M059J (cell line): ENCODE measurements at places on chromosomes 2 and 18. TPM values are rescaled to one million over a fixed set of nuclear protein-coding genes. Genes with fewer than 3 reads are reported as not detected.

Gene SH3RF3
- total RNA-seq, result 1.9 and 2.5 TPM in 2 replicates

Gene FSIP2
- 0.07 and 0.25 TPM in 2 replicates for total RNA-seq

Gene REG3A
- not detected in 2 replicates for total RNA-seq

Gene ALPG
- total RNA-seq, result not detected in 2 replicates

Gene SPHKAP
- not detected in 2 replicates for total RNA-seq

Gene RAB17
- total RNA-seq, result 0.30 and 1.8 TPM in 2 replicates

Gene HAAO
- total RNA-seq, result not detected in 2 replicates

Gene SULT1C2
- total RNA-seq, result 0.22 TPM in 1 of 2 replicates, not detected in the other

Gene ORMDL1
- total RNA-seq, result 76.3 and 81.1 TPM in 2 replicates

Gene DSEL
- 26.3 and 40.3 TPM in 2 replicates for total RNA-seq

Gene ADAM17
- 27.6 and 34.0 TPM in 2 replicates for total RNA-seq

Gene MYO7B
- total RNA-seq, result 5.8 and 10.9 TPM in 2 replicates

Gene RSAD2
- total RNA-seq, result 117 and 157 TPM in 2 replicates

Gene THAP4
- 22.2 and 25.9 TPM in 2 replicates for total RNA-seq

Gene EVA1A
- total RNA-seq, result 122 and 124 TPM in 2 replicates

Gene GKN1
- total RNA-seq, result not detected in 2 replicates

Gene RGPD4
- total RNA-seq, result not detected in 2 replicates

Gene IRS1
- total RNA-seq, result 12.6 and 13.3 TPM in 2 replicates

Gene TXNDC2
- total RNA-seq, result 0.44 and 1.6 TPM in 2 replicates

Gene AOX1
- total RNA-seq, result 18.7 and 46.3 TPM in 2 replicates

Gene SIX3
- not detected in 2 replicates for total RNA-seq

Gene PFN4
- 0.12 TPM in 1 of 2 replicates, not detected in the other for total RNA-seq

Gene PIEZO2
- total RNA-seq, result 11.7 and 22.9 TPM in 2 replicates

Gene CAPN13
- not detected in 2 replicates for total RNA-seq

Gene IL36A
- total RNA-seq, result not detected in 2 replicates

Gene MC5R
- total RNA-seq, result not detected in 2 replicates

Gene PRKAG3
- not detected in 2 replicates for total RNA-seq

Gene FZD7
- 26.9 and 39.8 TPM in 2 replicates for total RNA-seq

Gene STON1
- total RNA-seq, result 2.2 and 3.7 TPM in 2 replicates

Gene CFAP53
- 0.15 TPM in 1 of 2 replicates, not detected in the other for total RNA-seq

Gene IFT172
- total RNA-seq, result 2.8 and 5.7 TPM in 2 replicates

Gene TNFAIP6
- total RNA-seq, result not detected in 2 replicates

Gene ARPC2
- total RNA-seq, result 359 and 456 TPM in 2 replicates

Gene IL36B
- total RNA-seq, result not detected in 2 replicates

Gene NYAP2
- 1.5 and 2.3 TPM in 2 replicates for total RNA-seq

Gene PLGLB2
- total RNA-seq, result 0.05 and 2.2 TPM in 2 replicates

Gene C2orf66
- total RNA-seq, result not detected in 2 replicates
